ENCODE measurements at places on chromosomes 5 and 9.

- no peaks in the 10 kb centered on the region for H3K4me1 ChIP-seq
- peak; percentile 11 for DNase-seq
- no peaks in the 10 kb centered on the region for H3K27me3 ChIP-seq
These were observed 9.4 kb upstream of the GABRA6 start for GRCh38 chr5:161676103-161676502.

DNA sequence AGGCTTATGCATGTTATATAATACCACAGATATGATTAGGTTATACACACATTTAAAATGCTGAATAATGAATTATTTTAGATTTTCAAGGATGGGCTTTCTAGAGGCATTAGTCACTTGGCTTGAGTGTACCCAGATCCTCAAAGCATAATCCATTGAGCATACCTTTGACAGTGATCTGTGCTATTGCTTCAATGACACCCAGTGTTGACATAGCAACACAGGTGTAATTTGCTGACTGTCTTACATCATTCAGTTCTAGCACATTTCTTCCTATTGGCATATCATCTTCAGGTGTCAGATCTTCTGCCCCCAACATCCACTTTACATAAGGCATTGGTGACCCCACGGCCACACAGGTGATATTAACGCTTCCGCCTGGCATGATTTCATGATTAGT lies 721.5 kb upstream of the DMAC1 start:
- H3K27me3 ChIP-seq, result no peaks in the 10 kb centered on the region
- H3K4me1 ChIP-seq, result no peaks in the 10 kb centered on the region
- DNase-seq, result no peak

GRCh38 chr9:87874304-87874623 lies 8.4 kb upstream of the SPATA31E1 start:
- H3K27me3 ChIP-seq, result no peaks in the 10 kb centered on the region
- H3K4me1 ChIP-seq, result no peaks in the 10 kb centered on the region
- DNase-seq, result no peak
- H3K4me3 ChIP-seq, result no peak overlapping the region

- H3K27me3 ChIP-seq, result no peaks in the 10 kb centered on the region
- no peak overlapping the region for H3K27ac ChIP-seq
- H3K36me3 ChIP-seq, result no peaks in the 10 kb centered on the region
- H3K4me3 ChIP-seq, result no peak overlapping the region
- DNase-seq, result no peak
- H3K4me1 ChIP-seq, result no peaks in the 10 kb centered on the region
These were observed 22.5 kb downstream of the CDC42SE2 start for GRCh38 chr5:131286400-131286715.

DNA sequence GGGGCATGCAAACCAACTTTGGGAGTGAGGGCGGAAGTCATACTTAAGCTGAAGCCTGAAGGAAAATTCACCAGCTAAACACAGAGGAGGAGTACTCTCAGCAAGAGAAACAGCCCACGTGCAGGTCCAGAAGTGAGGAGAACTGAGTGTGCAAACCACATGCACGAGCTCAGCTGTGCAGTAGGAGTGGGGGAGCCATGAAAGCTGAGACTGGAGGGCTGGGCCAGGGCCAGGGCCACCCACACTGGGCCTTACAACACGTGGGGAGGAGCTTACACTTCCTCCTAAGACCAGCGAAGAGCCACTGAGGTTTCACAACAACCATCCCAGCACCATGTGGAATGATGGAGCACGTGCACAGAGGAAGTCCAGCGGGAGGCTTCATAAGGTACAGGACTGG lies 9.3 kb upstream of the WWC1 start:
- no peaks in the 10 kb centered on the region for H3K36me3 ChIP-seq
- H3K27me3 ChIP-seq, result no peaks in the 10 kb centered on the region
- H3K27ac ChIP-seq, result no peak overlapping the region
- no peak for DNase-seq
- no peak overlapping the region for H3K4me3 ChIP-seq
- H3K4me1 ChIP-seq, result peaks cover 4% of the 10 kb centered on the region

DNA sequence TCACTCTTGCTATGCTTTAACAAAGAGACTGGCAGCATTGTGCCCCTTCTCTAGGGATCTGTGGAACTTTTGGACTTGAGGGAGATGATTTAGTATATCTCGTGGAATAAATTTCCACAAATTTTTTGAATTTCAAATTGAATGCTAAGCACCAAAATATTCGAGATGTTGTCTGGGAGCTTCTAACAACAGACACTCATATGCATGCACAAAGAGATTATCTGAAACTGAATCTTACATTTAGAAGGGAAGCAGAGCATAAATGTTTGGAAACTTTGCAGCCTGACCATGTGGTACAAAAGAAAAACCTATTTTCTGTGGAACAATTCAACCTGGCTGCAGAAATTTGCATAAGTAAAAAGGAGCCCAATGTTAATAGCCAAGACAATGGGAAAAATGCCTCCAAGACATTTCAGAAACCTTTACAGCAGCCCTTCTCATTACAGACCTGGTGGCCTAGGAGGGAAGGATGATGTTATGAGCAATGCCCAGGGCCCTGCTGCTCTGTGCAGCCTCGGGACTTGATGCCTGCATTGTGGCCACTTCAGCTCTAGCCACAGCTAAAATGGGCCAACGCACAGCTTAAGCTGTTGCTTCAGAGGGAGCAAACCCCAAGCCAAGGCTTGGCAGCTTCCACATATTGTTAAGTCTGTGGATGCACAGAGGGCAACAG lies 285.8 kb upstream of the FAM174A start:
- H3K36me3 ChIP-seq, result no peaks in the 10 kb centered on the region
- no peaks in the 10 kb centered on the region for H3K27me3 ChIP-seq
- H3K27ac ChIP-seq, result no peak overlapping the region
- no peak overlapping the region for H3K4me3 ChIP-seq
- H3K4me1 ChIP-seq, result peaks cover 1% of the 10 kb centered on the region
- DNase-seq, result no peak

DNA sequence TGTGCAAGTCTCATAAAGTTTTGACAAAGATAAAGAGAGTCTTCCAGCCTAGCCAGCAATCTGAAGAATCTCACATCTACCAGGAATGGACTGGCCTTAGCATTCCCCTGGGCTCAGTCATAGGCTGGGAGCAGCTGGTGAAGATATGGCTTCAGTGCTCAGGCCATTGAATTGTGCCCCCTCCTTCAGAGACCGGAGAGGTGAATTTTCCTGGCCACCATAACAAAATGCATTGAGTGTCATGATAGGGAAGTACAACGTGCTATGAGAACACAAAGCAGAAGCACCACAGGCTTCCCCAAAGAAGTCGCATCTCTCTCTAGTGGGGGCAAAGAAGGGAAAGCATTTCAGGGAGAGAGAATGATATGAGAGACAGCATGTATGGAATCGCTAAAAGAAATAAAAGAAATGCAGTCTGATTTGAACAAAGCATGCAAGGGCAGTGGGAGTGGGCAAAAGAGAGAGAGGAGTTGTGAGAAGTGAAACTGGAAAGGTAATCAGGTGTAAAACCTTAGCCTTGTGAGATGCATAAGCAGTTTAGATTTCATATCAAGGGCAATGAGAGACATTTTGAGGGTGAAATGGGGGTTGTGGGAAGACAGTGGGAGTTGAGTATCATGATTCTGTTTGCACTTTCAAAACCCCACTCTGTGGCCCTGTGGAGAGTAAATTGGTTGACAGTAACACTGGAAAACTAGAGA lies 57.1 kb upstream of the NMUR2 start:
- H3K4me1 ChIP-seq, result no peaks in the 10 kb centered on the region
- no peak overlapping the region for H3K4me3 ChIP-seq
- DNase-seq, result no peak
- H3K27ac ChIP-seq, result no peak overlapping the region

- H3K27ac ChIP-seq, result no peak overlapping the region
- DNase-seq, result no peak
- H3K4me3 ChIP-seq, result no peak overlapping the region
- H3K27me3 ChIP-seq, result no peaks in the 10 kb centered on the region
These were observed 65.2 kb downstream of the SREK1 start for GRCh38 chr5:66209350-66209749.

- no peaks in the 10 kb centered on the region for H3K27me3 ChIP-seq
- H3K4me3 ChIP-seq, result peak overlapping the region; percentile 27
- H3K36me3 ChIP-seq, result peaks cover 42% of the 10 kb centered on the region
- peak overlapping the region; percentile 70 for H3K27ac ChIP-seq
- peak; percentile 95 for DNase-seq
These were observed 4.4 kb downstream of the CRB2 start for GRCh38 chr9:123360161-123361085.

- no peaks in the 10 kb centered on the region for H3K4me1 ChIP-seq
- no peaks in the 10 kb centered on the region for H3K36me3 ChIP-seq
- H3K4me3 ChIP-seq, result no peak overlapping the region
- DNase-seq, result no peak
- no peaks in the 10 kb centered on the region for H3K27me3 ChIP-seq
These were observed 86.4 kb downstream of the MED10 start for GRCh38 chr5:6291961-6292360.

GRCh38 chr5:82360022-82360421 lies 81.9 kb upstream of the RPS23 start:
- H3K27ac ChIP-seq, result peak overlapping the region; percentile 69
- no peaks in the 10 kb centered on the region for H3K36me3 ChIP-seq
- no peaks in the 10 kb centered on the region for H3K27me3 ChIP-seq
- no peak overlapping the region for H3K4me3 ChIP-seq
- H3K4me1 ChIP-seq, result peaks cover 15% of the 10 kb centered on the region

DNA sequence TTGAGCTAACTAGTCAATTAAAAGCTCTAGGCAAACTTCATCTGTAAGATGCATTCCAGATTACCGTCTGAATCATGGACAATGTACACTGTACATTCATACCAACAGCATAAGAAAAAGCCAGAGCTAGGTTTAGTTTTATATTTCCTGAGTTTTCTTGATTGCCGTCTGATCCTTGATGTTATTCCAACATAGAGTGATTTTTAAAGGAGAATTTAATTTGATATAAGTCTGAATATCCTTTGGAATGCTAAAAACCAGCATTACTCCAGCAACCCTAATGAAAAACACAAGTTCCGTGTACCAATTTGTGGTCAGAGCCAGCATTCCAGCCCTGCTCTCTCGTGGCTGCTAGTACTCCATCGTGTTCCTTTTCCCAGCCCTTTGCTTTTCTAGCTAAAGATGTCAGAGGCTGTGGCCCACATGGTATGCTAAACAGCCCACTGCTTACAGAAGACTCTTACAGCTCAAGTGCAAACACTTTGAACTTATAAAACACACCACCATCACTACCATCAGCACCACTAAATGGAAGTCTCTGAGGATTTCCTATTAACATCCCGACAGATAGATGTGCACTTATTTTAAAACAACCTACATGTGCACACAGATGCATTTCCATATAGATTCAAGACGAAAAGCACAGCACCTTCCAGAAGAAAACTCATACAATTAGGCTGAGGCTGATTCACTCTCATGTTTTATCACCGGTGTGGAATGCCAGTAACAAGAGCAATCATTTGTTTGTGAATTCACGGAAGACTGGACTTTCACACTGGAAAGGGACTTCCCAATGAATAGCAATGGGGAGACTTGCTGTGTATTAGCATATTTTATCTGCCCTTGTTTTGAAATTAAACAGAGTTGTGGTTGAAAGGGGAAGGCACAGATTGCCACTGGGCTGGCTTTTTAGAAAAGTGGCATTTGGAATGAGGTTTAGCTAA lies 246.9 kb upstream of the GAS1 start:
- H3K27me3 ChIP-seq, result no peaks in the 10 kb centered on the region
- no peaks in the 10 kb centered on the region for H3K36me3 ChIP-seq
- no peak overlapping the region for H3K4me3 ChIP-seq

- no peaks in the 10 kb centered on the region for H3K4me1 ChIP-seq
- no peaks in the 10 kb centered on the region for H3K27me3 ChIP-seq
- no peaks in the 10 kb centered on the region for H3K36me3 ChIP-seq
- no peak overlapping the region for H3K27ac ChIP-seq
- DNase-seq, result no peak
These were observed 118.5 kb upstream of the FSTL4 start for GRCh38 chr5:133730866-133731265.

- H3K27ac ChIP-seq, result no peak overlapping the region
- peaks cover 17% of the 10 kb centered on the region for H3K4me1 ChIP-seq
- no peak overlapping the region for H3K4me3 ChIP-seq
- H3K36me3 ChIP-seq, result no peaks in the 10 kb centered on the region
- H3K27me3 ChIP-seq, result no peaks in the 10 kb centered on the region
These were observed 59.6 kb downstream of the COL15A1 start for GRCh38 chr9:99003308-99003707.

DNA sequence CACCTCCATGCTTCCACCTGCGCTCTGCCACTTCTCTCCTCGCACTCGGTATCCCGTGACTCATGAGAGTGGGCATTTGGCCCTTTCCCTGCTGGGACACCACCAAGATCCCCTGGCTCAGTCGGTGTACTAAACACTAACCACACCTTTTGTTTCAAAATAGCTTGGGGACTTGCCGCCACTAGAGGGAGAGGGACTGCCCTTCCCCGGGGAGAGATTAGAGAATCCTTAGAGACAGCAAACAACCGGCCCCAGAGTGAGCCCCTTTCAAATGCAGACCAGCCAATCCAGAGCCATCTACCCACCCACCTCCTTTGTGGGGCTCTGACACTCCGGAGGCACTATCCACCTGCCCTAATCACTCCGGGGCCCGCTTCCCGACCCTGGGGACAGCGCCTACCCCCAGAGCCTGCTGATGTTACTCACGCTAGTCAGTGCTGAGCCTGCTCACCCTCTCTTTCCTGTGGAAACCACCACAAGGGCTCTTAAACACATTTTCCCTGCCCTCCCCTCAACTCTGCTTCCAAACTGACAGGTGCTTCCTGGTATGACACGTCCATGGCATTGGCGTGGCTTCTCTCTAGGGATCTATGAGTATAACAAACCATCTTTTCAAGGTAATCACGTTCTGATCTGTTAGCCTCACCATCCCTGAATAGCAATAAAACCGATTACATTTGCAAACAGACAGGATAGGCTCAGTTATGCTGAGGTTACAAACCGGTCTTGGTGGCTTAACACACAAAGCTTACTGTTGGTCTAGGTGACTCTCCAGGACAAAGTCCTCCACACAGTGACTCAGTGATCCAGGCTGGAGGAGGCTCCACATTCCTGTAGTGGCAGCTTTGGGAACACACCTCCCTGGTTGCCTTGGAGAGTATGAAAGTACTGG lies 180.1 kb upstream of the MVB12B start:
- H3K27ac ChIP-seq, result no peak overlapping the region
- peak overlapping the region; percentile 44 for H3K4me3 ChIP-seq
- H3K4me1 ChIP-seq, result no peaks in the 10 kb centered on the region
- H3K36me3 ChIP-seq, result no peaks in the 10 kb centered on the region

- no peaks in the 10 kb centered on the region for H3K36me3 ChIP-seq
- DNase-seq, result no peak
- H3K4me3 ChIP-seq, result no peak overlapping the region
- H3K27ac ChIP-seq, result no peak overlapping the region
These were observed 20.7 kb downstream of the TNFSF8 start for GRCh38 chr9:114909661-114910060.

DNA sequence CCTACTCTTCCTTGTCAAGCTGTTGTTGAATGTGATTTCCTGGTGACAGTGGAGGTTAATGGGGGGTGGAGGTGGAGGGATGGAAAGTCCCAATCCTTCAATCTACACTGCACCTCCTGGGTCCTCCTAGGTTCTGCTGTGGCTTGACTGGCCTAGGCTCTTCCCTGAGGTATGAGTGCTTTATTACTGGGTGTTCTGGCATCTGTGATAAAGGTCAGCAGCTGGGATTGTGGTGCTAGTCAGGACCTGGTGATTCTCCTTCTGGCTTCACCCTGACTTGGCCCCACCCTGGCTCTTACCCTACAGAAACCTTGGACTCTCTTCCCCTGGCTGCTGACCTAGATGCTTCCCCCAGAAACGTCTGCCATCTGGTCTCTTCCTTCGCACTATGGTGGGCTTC lies 194.3 kb downstream of the ARHGEF28 start:
- H3K27ac ChIP-seq, result no peak overlapping the region
- H3K4me1 ChIP-seq, result no peaks in the 10 kb centered on the region
- no peak overlapping the region for H3K4me3 ChIP-seq
- no peak for DNase-seq
